ENCODE measurements at places on chromosomes 6 and 20.

DNA sequence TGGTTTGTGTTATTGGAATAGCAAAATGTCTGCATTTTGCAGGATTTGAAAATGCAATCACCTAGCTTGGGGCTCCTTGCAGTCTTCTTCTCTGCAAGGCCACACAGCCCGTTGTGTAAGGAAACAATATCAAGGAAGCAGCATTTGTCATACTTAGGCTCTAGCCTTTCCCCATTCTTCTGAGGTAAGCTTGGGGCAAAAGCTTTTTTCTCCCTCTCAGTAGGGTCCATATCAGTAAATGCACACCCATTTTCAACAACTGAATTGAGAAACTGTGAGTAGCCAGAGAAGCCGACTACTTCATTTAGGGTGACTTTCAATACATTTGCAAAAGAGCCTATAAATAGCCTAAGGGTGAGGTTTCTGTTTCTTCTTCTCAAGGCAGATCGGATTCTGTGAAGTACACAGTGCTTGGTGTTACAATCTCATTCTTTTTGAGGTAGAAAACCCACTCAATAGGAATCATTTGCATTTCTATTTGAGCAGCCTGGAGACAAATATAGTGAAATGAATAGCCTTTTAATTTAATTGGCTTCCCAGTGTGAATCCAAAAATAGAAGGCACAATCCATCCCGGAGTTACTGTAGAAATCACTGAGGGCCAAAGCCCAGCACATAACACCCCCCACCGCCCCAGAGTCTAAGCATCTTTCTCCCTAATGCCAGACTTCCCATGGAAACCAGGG lies 61.8 kb downstream of the BTBD3 start:
- no peak for DNase-seq

DNA sequence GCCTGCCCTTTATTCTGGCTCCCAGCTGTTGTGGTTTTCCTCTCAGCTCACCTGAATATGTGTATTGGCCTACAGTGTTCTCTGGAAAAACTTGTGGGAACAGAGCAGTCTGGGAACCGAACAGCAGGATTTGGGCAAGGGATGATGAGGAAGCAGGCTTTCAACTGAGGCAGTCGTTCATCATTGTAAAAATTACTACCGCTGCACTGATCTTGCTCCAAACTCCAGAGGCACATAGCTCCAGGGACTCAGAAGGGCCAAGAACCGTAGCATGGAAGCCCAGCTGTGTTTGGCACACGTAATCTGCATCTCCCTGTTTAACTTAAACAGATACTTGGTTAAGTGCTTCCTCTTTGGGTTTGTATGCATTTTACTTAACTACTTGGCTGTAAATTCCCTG lies 48.3 kb upstream of the EEF1A1 start:
- no peak for DNase-seq

- no peak for DNase-seq
These were observed 18.2 kb upstream of the ZNF831 start for GRCh38 chr20:59145247-59145923.

DNA sequence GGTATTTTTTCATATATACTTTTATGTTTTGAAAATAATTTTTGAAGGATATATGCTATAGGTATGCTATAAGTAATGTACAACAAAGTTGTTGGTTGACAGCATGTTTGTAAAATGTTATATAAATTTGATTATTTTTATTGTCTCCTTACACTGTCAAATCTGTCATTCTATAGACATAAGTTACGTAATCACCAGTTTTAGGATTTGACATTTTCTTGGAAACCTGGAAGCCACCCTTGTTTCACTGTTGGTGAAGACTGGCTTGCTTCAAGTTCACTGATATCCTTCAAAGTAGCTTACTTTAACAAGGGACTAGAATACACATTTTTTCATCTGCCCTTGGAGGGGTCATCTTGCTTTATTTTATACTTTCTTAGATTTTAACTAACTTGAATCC lies 1288.6 kb upstream of the EYS start:
- DNase-seq, result no peak

DNA sequence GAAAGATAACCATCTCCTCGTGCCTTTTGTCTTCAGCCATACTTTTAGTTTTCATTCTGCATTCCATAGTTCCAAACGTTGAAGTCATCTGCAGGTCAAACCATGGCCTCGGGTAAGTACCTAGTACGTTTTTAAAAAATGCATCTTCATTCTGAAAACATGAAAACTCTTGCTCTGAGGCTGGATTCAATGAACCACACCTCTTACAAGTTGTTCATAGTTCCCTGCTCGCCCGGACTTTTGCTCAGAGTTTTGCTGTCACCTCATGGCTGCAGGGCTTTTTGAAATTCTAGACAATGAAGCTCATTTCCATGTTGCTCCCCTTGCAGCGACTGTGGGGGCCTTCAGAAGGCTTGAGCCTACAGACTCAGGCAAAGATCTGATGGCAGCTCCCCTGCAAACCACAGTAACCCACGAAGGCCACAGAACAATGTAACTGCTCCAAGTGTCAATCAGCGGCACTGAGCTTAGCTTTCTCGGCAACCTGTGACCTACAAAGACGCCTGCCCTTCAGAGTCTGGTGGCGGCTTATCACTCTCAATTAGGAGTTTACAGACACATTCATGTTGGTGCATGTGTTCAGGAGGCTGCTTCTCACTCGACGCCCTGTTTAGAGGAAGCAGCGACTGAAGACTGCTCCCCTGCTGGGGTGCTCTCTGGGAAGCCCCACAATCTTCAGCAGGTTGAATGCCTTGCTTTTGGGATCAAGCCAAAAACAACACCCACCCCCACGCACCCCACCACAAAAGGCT lies 61.2 kb downstream of the FOXC1 start:
- DNase-seq, result no peak

DNA sequence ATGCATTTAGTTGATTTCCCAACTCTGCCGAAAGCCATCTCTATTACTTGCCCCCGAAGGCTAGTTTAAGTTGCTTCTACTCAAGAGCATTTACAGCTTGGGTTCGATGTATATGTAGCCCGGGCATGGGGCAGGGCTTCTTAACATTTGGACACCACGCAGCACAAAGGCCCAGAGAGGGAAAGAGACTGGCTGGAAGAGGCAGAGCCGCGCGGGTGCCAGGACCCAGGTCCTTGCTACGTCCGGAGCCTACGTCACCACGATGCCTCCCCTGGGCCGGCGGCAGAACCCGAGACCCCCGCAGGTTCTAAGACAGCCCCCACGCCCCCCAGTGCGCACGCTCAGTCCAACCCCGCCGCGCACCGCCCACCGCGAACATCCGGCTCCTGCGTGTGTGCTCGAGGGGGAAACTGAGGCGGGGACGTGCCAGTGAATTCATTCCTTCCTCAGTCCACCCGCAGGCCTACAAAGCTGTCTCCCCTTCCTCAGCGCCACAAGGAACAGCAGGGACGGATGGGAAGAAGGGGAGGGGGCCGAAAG lies 367 bp upstream of the PCIF1 start:
- DNase-seq, result peak; percentile 68

DNA sequence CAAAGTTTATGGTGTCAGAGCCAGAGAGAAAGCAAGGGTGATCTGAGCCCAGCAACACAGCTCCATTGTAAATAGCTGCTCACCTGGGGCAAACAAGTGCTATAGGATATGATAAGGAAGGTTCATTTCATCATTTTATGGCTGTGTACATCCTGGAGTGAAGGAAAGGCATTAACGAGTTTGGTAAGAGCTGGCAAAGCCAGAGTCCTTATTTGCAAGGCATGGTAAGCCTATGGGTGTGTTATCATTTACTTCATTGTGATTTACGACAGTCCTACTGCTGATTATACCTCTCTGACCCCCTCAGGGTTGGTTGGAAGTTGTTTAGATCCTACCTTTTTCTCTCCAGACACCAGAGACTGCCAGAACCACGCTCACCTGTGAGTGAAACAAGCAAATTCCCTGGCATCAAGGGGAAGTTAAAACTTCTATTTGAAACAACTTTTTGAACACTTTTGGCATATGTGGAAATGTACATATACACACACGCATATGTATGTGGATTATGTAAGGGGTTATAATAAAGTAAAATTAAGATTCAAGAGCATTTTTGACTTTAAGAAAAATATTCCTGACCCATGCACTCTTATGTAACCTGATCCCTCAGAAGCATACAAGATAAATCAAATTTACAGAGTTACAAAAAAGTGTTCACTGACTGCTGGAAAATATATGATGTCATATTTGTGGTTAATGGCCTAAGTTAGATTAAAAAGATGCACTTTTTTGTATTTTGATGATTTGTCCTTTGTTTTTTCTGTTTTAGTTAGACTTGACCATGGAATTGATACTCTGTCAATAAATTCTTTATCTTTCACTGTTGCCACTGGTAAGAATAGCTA lies 40.4 kb upstream of the EDN1 start:
- DNase-seq, result no peak

DNA sequence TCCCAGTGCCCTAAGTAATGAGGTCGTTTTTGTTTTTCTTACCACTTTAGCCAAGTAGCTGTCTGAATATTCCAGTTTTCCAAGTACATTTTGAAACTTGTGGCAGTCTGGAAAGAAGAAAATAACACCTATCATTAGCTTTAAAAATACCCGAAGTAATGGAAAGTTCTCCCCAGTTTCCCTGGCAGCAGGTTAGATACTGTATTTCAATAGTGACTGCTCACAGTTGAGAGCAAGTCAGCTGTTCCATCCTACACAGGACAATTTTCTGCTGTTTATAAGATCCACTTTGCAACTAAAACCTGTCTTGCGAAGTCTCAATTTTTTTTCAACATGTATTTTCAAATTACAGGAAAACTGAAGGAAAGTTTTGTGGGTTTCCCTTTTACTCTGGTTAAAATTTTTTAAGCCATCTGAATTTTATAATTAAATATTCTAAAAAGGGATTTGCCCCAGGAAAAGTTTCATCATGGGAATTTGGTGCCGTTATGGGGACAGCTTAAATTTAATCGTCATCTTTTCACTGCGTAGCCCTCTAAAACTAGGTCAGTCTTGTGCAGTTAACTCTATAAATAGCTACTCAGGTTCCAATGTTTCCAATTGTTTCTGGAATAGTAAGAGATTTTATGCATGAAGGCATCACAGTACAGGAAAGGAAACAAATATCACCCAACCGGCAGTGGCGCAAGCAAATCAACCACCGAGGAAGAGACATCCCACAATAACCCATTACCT lies 96.9 kb downstream of the MBOAT1 start:
- no peak for DNase-seq

- DNase-seq, result no peak
These were observed 48.2 kb downstream of the SIRPA start for GRCh38 chr20:1943275-1944002.

- DNase-seq, result no peak
These were observed 115.7 kb downstream of the AKAP7 start for GRCh38 chr6:131250936-131251335.

GRCh38 chr20:6683021-6683977 lies 84.2 kb upstream of the BMP2 start:
- no peak for DNase-seq

- DNase-seq, result no peak
These were observed 295.6 kb upstream of the PLN start for GRCh38 chr6:118252474-118252873.

DNA sequence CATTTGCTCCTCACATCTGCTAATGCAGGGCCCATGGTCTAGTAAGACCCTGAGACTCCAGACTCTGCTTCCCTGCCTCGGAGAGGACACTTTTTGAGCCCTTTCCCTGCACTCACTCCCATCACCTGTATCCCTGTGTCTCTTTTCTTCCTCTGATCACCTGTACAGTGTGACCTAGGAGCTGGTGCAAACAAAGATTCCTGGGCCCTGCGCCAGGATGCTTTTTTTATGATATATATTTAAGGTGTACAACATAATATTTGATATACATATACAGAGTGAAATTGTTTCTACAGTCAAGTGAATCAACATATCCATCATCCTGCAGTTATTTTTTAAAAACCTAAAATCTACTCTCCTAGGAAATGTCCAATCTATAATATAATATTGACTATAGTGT lies 355.4 kb downstream of the MAFB start:
- DNase-seq, result no peak

- no peak for DNase-seq
These were observed 250.9 kb downstream of the TPBG start for GRCh38 chr6:82614518-82614917.

DNA sequence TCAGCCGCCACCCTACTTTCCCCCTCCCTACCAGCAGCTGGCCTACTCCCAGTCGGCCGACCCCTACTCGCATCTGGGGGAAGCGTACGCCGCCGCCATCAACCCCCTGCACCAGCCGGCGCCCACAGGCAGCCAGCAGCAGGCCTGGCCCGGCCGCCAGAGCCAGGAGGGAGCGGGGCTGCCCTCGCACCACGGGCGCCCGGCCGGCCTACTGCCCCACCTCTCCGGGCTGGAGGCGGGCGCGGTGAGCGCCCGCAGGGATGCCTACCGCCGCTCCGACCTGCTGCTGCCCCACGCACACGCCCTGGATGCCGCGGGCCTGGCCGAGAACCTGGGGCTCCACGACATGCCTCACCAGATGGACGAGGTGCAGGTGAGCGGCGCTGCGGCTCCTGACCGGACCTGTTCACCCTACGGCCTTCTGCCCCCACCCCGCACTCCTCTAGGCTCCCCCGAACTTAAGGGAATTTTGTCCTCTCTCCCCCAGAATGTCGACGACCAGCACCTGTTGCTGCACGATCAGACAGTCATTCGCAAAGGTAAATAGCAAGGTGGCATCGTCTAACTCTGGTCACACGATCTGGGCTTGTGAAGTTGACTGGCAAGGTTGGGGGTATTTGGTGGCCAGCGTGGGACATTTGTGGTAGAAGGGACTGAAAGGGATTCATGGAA lies 2.3 kb downstream of the TFAP2C start:
- no peak for DNase-seq

DNA sequence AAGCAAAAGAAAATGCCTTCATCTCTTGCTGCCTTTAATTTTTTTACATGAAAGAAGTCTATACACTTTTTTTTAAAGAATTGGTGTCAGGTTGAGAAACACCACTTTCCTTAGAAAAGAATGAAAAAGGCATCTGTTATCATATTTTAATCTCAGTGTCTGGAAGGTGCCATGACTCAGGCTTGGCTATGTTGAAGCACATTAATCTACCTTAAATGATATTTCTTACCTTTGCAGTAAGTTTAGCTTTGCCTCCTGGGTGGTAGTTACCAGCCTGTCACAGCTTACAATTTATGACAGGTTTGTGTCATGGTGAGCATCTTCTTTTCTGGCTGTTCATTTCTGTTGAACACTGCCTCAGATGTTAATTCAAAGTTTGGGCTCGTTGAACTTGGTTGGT lies 95.3 kb downstream of the RTN4IP1 start:
- DNase-seq, result no peak

- DNase-seq, result no peak
These were observed 186.2 kb downstream of the HDGFL1 start for GRCh38 chr6:22755605-22756004.

DNA sequence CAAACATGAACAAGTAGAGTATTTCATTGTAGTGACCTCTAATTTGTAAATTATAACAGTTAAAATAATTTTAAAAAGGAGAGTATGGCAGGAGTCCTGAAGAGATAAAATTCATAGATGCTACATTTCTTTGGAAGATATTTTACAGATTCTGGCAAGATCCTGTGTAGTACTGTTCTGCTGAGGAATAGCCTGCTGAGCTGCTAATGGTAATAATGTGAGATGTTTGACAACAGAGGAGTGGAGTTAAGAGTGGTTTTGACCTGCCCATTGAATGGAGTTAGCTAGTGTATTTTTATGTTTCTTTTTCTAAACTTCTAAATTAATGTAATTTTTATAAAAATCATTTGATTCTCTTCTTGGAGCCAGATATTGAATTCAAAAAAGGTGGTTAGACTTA lies 11.8 kb downstream of the CLVS2 start:
- DNase-seq, result no peak
